Activated CD4-positive, alpha-beta memory T cell treated with anti-CD3 and anti-CD28 coated beads for 36 hours (primary cell): ENCODE measurements at places on chromosomes 2 and 18.

- no peak for DNase-seq
These were observed 2.3 kb upstream of the LPIN2 start for GRCh38 chr18:3015204-3015592.

- DNase-seq: no peak
These were observed 196.9 kb upstream of the RAB6C start for GRCh38 chr2:129782633-129782990.

- DNase-seq: no peak
These were observed 7.5 kb downstream of the NPPC start for GRCh38 chr2:231918501-231919330.

GRCh38 chr2:195721042-195721441, 64.0 kb downstream of the SLC39A10 start:
- DNase-seq: no peak

DNA sequence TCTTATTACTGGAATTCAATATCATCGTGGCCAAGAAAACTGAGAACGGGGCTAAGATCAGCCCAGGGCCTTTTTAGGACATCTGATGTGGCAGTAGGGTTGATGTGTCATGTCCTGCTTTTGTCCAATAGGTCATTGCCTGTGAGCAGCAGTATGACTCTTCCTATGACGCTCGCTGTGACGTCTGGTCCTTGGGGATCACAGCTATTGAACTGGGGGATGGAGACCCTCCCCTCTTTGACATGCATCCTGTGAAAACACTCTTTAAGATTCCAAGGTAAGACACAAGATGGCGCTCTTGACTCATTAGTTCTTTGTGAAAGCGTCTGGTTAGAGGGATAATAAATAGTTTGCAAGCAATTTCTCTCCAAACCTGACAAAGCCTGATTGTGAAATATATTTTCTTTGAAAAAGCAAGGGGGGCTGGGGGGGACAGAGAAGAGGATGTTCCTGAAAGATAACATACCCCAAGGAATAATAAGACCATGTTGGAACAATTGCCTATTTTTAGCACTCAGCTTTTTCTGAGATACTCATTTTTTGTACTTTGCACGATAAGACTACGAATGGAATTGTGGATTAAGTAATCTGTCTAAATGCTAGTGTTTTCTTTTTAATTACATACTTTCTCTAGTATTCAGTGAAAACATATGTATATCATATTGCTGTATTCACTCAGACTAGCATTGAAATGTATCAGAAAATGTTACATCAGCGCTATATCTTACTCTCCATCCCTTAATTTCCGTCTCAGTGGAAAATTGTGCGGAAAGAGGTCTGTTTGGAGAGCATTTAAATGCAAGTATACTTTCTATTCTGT, 58.1 kb downstream of the MYO3B start:
- peak; percentile 18 for DNase-seq

- DNase-seq: no peak
These were observed 13.9 kb upstream of the PAIP2B start for GRCh38 chr2:71240794-71241193.

GRCh38 chr2:88058191-88058590, 2.6 kb upstream of the KRCC1 start:
- no peak for DNase-seq

GRCh38 chr2:242069018-242069417, 199.5 kb downstream of the RTP5 start:
- no peak for DNase-seq

GRCh38 chr2:231187736-231188505, 10.5 kb upstream of the ARMC9 start:
- DNase-seq: peak; percentile 4

- no peak for DNase-seq
These were observed 216.3 kb downstream of the MYT1L start for GRCh38 chr2:2114707-2115245.

GRCh38 chr2:46131-46470, 204 bp downstream of the FAM110C start:
- DNase-seq: no peak

DNA sequence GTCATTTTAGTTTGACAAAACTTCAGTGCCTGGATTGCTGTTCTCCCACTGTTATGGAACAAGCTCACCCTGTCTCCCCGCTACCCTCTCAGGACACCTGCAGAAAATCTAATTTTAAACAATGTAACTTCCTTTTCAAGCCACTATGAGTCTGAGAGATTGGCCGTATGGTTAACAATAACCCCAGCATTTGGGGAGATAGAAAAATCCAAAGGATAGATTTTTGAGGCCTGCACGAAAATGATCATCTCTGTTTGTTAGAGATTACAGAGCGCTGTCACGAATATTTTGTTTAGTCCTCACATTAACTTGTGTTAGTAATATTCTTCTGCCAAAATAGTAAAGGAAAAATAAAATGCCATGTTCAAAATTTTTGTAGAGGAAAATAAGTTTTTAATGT, 24.7 kb downstream of the CAB39 start:
- DNase-seq: no peak

DNA sequence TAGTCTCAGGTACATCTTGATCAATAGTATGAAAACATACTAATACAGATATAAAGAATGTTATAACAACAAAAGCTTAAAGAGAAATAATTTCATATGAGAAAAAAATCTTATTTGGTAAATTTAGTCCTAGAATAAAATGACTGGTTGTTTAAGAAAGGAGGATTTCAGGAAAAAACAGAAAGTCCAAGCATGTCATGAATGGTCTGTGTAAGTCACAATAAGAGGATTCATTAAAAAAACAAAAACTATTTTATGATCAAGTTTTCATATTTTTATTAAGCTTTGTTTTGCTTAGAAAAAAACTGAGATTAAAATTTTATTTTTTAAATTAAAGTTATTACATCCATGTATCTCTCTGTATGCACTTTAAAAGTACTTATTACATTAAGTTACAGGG, 353.9 kb upstream of the SPHKAP start:
- DNase-seq: no peak

- DNase-seq: no peak
These were observed 11.1 kb downstream of the DNAH6 start for GRCh38 chr2:84527137-84528129.

DNA sequence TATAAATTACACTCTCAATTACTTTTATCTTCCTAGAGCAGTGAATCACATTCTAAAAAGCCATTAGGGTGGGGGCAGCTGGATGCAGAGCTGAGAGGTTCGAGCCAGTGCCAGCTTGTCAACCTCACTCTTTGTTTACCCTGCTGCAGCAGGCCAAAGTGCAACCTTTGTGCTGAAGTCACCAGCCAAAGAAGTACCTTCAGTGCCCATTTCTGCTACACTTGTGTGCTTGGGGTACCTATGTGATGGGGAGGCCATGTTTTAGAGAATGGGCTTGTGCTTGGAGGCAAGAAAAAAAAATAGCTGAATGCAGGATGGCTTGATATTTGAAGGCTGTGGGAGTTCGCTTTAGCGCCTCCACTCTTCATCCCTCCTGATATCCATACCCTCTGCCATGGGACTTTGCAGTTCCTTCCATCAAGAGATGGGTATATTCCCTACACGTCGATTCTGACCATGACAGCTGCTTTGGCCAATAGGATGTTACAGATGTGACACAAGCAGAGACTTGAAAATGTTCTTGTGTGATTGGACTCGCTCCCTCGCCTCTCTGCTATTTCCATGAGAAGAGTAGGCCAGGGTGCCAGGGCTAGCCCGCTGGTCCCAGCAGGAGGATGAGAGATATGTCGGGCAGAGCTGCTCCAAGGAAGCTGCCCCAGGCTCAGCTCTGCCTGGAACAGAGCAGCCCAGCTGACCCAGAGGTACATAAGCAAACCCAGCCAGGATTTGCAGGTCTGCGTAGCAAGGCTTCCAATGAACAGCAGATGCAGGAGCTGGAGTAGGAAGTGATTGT, 12.7 kb upstream of the FZD5 start:
- no peak for DNase-seq

- no peak for DNase-seq
These were observed 70.3 kb downstream of the IKZF2 start for GRCh38 chr2:213080969-213081617.

DNA sequence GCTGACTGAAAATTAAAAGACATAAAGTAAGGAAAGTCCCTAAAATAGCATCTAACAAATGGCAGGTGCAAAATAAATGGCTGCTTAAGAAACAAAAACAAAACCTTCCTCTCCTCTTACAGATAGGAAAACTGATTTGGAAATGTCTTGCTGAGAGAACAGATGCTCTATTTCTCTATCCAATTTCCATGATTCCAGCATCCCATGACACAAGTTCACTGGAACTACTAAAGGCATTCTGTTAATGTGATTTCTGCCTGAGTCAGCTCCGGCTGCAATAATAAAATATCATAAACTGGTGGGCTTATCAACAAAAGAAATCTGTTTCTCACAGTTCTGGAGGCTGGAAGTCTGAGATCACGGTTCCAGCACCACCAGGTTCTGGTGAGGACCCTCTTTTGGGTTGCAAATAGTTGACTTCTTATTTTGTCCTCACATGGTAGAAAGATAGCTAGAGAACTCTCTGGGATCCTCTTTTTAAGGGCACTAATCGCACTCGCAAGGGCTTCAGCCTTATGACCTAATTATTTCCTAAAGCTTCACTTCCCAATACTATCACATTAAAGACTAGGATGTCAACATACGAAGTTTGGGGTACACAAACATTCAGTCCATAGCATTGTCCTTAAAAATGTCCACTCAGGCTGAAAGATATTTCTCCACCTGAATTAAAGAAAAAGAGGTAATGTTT, 78.2 kb upstream of the GALNT3 start:
- DNase-seq: no peak

- no peak for DNase-seq
These were observed 1.5 kb downstream of the ARL5A start for GRCh38 chr2:151826737-151827157.

DNA sequence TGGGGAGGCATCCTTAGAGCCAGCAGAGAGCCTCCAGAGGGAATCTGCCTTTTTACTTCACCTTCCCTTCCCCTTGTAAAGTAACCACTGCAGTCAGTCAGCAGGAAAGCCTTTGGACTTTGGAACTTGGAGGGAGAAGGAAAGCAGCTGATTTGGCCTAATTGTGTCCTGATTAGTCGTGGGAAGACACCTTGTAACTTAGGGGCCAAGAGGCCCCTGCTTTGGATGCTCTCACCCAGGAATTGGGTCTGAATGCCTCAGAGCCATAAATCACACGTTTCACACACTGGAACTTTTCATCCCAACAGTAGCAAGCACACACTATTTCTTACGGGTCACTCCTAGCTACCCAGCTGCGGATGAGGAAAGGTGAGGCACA, 81.0 kb upstream of the PPM1B start:
- DNase-seq: no peak

DNA sequence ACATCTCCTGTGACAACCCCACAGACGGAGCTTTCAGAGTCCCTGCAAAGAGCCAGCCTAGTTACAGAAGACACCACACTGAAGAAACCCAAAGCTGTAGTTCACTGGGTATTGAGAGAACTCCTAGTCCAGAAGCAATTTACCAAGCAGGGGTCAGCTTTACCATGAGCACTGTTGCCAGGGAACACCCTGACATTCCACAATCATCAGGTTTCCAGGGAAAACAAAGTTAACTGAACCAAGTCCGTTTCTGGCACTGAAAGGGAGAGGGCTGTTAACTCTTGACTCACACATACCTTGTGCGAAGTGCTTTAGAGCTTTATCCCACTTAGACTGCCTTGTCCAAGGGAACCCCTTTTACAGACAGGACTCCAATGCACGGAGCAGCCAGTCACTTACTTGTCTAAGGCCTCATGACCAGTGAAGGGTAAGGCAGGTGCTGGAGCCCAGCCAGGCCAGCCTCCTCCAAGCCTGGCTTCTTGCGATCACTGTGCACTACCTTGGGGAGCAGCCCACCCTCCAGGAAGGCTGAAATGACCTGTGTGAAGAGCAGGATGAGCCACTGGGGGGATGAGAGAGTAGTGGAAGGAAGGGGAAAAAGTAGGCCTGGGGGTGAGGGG, 53.9 kb downstream of the REEP1 start:
- no peak for DNase-seq

DNA sequence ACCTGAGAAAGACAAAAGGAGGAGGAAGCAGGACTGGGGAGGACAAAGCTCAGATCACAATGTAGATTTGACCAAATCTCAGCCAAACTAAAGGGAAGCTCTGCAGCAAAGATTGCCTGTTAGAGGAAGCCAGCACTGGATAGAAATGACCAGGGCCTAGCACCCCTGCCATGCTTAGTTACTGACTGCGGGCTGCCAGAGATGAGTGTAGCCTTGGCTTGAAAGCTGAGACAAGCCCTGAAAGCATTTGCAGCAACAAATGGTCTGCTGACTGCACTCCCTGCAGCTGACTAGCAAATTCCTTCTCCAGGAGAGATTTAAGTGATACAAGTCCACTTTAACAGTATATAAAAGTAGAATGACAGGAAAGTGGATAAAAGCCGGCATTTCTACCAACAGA, 140.9 kb upstream of the CRIM1 start:
- no peak for DNase-seq

GRCh38 chr2:200306931-200307723, 634 bp downstream of the SPATS2L start:
- peak; percentile 40 for DNase-seq

DNA sequence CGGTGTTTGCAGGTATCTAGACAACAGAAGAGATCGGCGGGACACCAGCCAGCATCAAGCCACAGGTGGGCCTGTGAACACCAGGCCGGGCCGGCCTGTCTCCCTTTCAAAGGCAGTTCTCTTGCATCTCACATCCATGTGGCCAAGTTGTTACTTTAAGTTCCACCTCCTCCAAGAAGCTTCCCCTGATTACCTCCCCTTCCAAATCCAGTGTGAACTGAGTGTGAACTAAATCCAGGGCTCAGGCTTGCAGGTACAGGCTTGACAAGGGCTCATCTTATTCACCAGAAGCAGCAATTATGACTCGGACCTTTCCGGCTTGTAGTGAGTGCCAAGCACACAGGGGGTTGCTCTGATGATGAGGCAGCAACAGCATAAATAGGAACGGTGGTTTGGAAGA, 3.9 kb downstream of the CRACDL start:
- DNase-seq: no peak

GRCh38 chr18:62867534-62867933, 152.2 kb downstream of the PHLPP1 start:
- no peak for DNase-seq

DNA sequence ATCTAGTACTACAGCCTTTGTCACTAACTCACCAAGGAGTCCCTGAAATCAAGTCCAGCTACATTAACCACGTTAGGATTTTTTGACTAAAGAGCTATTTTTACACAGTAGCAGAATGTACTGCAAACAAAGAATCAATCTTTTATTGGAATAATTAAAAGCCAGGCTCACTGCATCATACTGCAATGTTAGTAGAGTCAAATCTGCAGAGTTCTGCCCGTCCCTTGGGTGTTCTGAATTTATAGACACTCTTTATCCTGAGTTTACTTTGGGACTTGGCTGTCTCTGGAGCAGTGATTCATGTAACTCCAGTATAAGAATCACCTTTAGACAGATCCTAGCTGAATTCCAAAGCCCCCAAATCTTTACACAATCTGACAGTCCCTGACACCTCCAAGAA, 127.9 kb upstream of the THSD7B start:
- no peak for DNase-seq
